ENCODE measurements at places on chromosomes 7 and 10.

DNA sequence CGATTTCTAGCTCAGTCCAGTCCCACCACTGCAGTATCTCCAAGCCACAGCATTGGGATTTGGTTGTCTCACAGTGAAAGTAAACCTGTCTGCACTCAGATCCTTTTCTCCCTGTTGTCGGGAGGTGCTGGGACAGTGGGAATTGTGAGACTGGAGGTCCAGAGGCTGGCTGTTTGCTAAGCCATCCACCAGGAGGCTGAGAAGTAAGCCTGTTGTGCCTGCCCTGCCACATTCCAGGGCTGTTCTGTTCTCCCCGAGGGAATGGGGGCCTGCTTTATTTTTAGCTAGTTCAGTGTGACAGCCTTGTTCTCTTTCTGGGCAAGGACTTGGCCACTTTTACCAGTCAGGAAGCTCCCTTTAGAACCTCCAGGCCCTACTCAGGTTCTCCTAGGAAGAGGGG is 54.9 kb downstream of the HK1 start:
- DNase-seq, result peak; percentile 63

DNA sequence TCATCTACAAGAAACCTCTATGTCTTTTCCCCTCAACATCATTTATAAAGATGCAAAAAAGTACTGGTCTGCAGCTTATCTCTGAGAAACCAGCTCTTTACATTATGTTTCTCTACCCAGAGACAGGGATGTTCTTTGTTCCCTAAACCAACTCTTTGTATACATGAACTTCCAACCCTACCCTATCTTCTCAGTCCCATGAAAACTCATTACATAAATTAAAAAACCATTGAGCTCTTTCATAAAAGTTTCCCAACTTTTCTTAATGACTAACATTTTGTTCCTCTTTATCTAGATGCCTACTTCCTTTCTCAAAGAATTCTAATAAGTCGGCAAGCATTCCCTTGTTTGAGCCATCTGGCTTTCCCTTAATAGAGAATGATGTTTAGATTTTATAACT is 192.8 kb upstream of the AGK start:
- DNase-seq, result no peak

- DNase-seq, result no peak
Observed at GRCh38 chr10:1406132-1406966, 331.0 kb downstream of the ADARB2 start.

DNA sequence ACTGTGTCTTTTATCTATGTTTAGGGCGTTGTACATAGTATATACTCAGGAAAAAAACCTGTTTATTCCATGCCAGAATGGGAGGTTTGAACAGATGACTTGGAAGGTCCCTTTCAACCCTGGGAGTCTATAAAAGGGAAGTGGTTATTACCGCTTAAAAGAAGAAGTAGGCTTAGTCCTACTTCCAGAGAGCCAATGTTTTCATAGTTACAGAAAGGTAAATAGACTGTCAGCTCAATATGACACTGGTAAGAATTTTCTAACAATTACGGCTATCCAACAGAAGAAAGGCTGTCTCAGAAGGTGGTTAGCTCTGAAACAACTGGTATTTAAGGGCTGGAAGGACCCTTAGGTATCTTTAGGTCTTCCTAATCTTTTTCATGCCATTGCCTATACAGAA is 1.1 kb upstream of the TFAM start:
- DNase-seq, result peak; percentile 10

- no peak for DNase-seq
Observed at GRCh38 chr7:91979590-91979989, 38.9 kb downstream of the AKAP9 start.

Measured in mammary epithelial cell (primary cell).